ENCODE measurements at places on chromosomes 13 and 19.

GRCh38 chr19:30071871-30072270 lies 129.8 kb downstream of the URI1 start:
- DNase-seq: no peak

- DNase-seq: no peak
Measured at GRCh38 chr19:35313587-35313986, 15.4 kb upstream of the CD22 start.

DNA sequence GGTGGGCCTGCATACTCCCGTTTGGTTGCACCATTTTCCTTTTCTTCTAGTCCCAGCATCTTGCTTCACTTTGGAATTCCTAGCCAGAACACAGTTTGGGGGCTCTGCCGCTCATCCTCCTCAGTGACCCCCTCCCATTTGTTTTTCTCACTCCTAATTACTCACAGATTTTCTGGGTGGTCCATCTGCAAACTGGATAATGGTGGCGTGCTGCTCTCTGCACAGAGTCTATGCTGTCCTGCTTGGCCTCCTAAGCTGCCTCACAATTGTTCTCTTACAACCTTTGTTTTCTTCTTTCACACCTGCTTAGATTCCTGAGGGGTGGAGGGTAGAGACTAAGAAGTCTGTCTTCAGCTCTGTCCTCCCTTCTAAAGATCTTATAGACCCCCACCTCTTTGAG lies 80.8 kb downstream of the SHISA2 start:
- no peak for DNase-seq

DNA sequence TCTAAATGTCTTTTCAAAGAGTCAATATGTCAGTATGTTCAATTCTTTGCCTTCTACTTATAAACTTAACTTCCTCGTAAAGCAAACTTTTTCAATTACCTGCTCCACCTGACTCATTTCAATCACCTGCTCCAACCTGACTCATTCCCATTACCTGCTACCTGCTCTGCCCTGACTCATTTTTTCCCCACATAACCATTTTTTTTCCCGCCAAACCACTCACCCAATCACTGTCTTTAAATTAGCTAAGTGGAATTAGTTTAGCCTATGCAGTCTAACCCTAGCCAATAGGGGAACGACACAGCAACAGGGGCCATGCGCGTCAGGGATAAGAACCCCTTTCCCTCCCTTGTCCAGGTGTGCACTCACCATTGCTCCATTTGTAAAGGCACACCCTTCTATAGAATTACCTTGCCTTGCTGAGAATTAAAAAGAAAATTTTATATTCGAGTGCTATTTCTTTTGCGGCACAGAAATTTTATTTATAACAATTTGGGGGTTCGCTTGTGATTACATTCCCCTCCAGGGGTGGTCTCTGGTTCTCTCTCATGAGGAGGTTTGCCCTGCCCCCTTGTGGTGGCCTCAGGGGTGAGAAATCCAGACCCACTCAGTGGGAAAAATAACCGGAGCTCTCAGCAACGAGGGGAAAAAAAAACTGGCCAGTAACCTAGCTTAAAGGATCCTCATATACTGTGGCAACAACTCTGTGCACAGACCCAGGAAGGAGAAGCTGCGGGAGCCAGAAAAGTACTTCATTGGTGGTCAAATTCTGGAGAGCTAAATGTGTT lies 193.1 kb downstream of the ZNF486 start:
- DNase-seq: no peak

- no peak for DNase-seq
Measured at GRCh38 chr19:17888260-17888659, 16.5 kb downstream of the SLC5A5 start.

- DNase-seq: no peak
Measured at GRCh38 chr19:10712754-10713153, 5.1 kb upstream of the DNM2 start.

DNA sequence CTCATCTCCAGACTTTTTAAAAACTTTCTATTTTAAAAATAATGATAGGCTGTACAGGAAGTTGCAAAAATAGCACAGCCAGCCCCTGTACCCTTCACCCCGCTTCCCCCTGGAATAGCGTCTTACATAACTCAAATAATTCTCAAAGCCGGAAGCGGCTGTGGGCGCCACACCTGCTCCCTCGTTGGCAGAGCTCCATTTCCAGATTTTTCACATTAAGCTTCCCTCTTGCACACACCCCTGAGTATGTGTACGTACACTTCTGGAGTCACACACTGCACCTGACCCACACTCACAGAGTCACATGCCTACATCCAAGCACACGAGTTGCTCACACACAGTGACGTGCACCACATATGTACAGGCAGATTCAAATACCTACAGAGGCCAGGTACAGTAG lies 24.9 kb upstream of the DPP9 start:
- DNase-seq: no peak

DNA sequence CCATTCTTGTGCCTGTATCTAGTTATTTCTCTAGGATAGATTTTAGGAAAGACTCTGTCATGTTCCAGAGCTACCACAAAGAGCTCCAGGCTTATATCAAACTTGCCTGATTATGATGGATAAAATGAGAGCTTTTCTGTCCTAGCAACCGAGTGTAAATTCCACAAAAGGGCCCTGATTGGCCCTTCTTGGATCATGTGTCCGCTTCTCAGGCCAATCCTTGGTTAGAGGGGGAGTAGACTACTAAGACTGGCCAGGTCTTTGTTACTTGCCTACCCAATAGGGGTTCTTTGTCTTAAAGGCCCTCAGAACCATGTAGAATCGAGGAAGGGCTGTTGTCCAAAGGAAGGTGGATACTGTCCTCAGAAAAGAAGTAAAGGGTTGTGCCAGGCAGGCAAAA lies 2.4 kb downstream of the DHX34 start:
- no peak for DNase-seq

- no peak for DNase-seq
Measured at GRCh38 chr19:35937345-35938281, 1.4 kb downstream of the LRFN3 start.

DNA sequence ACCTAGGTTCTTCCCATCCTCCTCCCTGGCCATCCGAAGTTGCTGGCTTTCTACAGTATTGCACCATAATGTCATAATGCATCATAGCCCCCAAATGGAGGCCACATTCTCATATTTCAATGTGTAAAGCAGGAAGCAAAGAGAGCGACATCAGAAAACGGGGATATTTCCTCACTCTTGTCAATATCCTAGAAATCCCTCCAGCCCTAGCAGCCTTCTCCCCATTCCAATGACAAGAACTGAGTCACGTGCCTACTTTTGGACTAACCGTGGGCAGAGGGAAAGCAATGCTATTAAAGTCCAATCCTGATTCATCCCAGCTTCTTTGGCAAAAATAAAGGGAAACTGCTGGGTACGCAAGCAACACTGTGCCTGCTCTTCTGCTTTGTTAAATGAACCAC lies 4.3 kb upstream of the RAP2A start:
- peak; percentile 51 for DNase-seq

GRCh38 chr19:31517224-31518180 lies 168.3 kb upstream of the TSHZ3 start:
- no peak for DNase-seq

DNA sequence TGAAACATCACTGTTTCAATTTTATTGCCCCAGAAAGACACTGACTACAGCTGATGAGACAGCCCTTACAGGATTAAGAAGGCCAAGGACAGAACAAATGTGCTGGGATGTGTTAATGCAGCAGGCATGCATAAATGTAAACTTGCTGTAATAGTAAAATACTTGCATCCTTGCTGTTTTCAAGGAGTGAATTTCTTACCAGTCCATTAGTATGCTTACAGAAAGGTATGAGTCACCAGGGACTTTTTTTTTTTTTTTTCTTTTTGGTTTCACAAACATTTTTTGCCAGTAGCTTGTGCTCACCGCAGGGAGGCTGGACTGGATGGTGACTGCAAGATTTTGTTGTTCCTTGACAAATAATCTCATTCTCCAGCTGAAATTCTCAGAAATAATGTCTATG lies 55.1 kb downstream of the GPR180 start:
- DNase-seq: peak; percentile 95

DNA sequence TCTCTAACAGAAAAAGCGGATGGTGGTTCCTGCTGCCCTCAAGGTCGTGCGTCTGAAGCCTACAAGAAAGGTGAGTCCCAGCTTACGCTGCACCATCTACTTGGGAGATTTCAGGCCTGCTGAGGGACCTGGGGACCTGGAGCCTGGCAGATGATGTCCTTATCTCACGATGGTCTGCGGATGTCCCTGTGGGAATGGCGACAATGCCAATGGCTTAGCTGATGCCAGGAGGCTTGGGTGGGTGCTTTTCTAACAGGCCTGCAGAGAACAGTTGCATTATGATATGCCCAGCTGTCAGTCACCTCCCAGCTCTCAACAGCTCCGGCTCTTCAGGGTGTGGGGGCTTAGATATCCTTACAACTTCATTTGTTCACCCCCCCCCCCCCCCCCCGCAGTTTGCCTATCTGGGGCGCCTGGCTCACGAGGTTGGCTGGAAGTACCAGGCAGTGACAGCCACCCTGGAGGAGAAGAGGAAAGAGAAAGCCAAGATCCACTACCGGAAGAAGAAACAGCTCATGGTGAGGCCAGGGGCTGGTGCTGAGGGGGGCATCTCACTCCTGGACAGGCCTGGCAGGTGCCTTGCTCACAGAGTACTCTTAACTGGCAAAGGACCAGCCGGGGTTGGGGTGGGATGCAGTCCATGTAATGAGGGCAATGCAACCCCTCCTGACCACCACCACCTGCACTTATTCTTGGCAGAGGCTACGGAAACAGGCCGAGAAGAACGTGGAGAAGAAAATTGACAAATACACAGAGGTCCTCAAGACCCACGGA lies 3.8 kb downstream of the RPL13A start:
- no peak for DNase-seq

- no peak for DNase-seq
Measured at GRCh38 chr13:27125357-27126282, 46.0 kb downstream of the USP12 start.

GRCh38 chr13:26785838-26786630 lies 25.4 kb upstream of the GPR12 start:
- DNase-seq: peak; percentile 11

DNA sequence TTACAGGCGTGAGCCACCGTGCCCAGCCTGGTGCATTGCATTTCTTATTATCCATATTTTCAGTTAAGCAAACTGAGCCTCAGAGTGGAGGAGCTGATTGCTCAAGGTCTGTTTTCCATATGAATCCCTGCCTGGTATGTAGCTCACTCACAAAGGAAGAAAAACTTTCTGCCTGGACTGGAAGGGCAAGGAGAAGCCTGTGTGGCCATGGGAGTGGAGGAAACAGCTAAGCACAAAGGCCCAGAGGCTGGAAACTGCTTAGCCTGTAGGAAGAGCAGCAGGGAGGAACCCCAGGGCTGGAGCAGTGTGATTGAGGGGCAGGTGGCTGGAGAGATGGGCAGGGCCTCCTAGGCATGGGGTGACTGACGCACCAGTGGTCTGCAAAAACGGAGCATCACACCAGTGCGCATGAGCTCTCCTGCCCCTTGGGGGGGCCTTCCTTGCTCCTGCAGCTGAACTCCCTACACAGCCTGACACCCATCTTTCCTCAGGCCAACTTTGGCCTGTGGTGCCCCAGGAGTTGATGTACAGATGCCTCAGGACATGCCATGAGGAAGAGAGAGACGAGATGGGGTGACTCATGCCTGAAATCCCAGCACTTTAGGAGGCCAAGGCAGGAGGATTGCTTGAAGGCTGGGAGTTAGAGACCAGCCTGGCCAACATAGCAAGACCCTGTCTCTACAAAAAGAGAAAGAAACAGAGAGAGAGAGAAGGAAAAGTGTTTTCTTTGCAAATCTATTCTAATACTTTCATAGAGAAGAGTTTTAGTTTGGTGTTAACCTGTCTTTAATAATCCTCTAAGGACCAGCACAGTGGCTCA lies 2.8 kb upstream of the HNRNPM start:
- DNase-seq: no peak

DNA sequence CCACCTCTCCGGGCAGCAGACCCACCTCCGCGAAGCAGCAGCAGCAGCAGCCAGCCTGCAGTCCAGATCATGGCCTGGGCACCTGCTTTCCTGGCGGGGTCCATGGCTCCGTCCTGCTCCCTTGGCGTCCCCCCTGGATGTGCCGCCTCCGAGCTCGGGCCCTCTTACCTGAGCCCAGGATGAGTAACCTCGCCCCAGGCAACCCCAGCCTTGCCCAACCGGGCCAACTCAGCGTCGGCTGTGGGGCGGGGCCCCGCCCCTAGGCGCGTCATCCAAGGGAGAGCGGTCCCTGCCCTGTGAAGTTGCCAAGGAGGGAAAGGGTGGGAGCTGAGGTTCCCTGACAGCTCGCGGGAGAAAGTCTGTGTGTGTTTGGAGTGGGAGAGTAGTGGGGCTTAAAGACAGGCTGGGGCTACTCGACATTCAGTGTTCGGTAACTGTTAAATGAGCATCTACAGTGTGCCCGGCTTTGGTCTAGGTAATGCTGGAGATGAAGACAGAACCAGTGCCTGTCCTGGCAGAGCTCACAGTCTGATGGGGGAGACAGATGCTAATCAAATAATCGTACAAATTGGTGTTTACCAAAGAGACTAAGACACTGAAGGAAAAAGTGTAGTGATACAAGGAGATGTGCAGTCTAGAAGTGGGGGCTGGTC lies at the start of gene LYPD3:
LYPD3 (minus strand) TSS at position 141 of the 653 bp plus-strand sequence; CDS start at position 104, 37 bp downstream.
- DNase-seq: peak; percentile 20

GRCh38 chr19:16938211-16938610 lies 49.4 kb downstream of the F2RL3 start:
- DNase-seq: no peak

DNA sequence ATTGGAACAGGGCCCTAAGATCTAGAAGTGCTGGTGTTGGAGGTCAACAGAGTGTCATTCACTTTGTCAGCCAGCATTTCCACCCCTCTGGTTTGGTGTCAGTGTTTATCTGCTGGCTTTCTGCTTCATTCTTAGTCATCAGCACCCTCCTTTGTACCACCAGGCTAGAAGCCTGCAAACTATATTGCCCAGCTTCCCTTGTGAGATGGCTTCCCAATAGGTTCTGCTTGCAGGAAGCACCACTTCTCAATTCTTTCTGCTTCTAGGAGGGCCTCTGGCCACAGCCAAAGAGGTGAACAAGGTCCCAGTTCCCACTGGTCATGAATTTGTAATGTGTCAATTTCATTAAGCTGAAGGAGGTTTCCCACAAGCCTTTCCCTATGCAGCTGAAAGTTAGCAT lies 36.4 kb upstream of the CALM3 start:
- no peak for DNase-seq

GRCh38 chr13:90156390-90156789 lies 1191.1 kb upstream of the MIR17HG start:
- DNase-seq: no peak

- peak; percentile 66 for DNase-seq
Measured at GRCh38 chr19:44623080-44623479, 9.7 kb downstream of the IGSF23 start.

GRCh38 chr13:40114305-40114896 lies 458.9 kb downstream of the COG6 start:
- DNase-seq: no peak
